ENCODE measurements at places on chromosomes 7 and 10.

DNA sequence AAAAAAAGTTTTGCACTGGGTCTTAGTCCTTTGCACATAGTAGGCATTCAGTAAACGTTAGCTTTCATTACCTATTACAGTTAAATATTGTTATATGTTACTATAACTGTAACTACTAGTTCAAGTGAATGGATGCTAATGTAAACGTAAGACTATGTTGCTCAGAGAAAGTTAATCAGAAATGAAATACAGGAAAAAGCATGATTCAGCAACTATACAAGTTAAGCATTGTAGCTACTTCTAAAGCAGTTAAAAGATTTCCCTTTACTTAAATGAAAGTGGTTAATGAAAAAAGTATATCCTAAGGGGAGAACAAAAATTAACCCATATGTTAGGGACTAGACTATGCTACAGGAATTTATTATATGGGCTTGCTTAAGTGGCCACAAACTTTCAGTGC lies 121.2 kb downstream of the SKAP2 start:
- DNase-seq = no peak

GRCh38 chr7:75966190-75966961 lies 28.0 kb downstream of the TMEM120A start:
- DNase-seq = peak; percentile 80

GRCh38 chr10:115141254-115141653 lies 48.1 kb downstream of the ATRNL1 start:
- DNase-seq = peak; percentile 31

- DNase-seq = no peak
These were observed 321.3 kb downstream of the CACNA2D1 start for GRCh38 chr7:82122275-82122674.

- peak; percentile 64 for DNase-seq
These were observed 111.3 kb upstream of the ASAH2 start for GRCh38 chr10:50362547-50363125.

DNA sequence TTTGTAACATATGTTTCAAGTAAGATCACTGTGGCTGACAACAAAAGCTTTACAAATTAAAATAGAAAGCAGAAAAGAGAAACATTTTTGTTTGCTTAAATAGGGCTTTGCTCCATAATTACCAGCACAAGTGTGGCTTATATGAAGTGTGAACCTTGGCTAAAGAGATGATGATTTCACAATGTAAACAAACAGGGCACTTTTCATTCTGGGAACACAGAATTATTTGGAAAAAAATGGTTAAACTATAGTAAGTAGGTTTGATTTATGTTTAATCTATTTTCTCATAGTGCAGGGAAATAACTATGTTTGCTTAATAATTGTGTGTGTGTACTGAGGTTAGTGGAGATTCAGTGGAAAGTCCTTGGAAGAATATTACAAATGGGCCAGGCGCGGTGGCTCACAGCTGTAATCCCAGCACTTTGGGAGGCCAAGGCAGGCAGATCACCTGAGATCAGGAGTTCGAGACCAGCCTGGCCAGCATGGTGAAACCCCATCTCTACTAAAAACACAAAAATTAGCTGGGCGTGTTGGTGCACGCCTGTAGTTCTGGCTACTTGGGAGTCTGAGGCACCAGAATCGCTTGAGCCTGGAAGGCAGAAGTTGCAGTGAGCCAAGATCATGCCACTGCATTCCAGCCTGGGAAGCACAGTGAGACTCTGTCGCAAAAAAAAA lies 19.1 kb upstream of the OTUD1 start:
- no peak for DNase-seq

DNA sequence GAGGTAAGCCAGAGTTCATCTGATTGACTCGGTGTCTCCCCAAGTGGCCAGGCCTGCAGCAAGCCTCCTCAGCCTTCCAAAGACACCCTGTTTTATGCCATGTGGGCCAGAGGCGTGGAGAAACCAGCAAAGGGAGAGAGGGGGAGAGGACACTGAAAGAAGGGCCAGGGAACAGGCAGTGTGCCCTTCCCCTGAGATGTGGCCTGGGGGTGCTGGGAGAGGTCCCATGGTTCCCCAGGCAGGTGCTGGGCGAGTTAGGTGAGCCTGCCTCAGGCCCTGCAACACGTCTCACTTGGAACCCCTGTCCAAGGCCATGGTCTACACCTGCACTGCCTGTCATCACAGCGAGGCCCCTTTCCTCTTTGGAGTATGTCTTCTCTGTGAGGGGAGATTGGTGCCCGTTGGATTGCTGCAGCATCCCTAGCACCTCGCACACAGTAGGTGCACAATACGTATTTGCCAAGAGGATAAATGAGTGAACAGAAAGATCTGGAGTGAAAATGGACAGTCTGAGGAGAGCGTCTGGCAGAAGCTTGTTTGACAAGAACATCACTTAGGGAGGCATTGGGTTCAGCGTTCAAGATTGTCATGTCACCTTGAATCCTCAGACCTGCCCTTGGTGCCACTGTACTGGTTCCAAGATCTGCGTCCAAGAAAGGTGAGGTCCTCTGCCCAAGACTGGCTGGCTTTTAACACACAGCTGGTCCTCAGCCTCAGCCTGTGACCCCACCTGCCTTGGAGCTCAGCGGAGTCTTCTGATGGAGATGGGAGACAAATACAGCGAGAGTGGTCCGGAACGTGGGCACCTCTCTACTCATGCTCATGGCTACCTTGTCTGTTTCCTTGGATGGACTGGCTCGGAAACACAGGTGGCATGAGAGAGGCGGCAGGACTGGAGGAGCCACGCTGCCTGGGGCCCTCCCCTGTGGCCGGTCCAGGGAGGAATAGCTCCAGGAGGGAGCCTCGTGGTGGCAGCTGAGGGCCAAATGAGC lies 39.8 kb upstream of the NUB1 start:
- no peak for DNase-seq

- no peak for DNase-seq
These were observed 47.7 kb downstream of the ZNF277 start for GRCh38 chr7:112254156-112254555.

GRCh38 chr10:25226775-25227682 lies 52.2 kb downstream of the GPR158 start:
- peak; percentile 79 for DNase-seq

All from GM23248 (cell line).